WTC11 (cell line): ENCODE measurements at places on chromosomes 1 and 21.
A peak's percentile ranks its signal among the peaks of the same experiment; 100 is the strongest.

DNA sequence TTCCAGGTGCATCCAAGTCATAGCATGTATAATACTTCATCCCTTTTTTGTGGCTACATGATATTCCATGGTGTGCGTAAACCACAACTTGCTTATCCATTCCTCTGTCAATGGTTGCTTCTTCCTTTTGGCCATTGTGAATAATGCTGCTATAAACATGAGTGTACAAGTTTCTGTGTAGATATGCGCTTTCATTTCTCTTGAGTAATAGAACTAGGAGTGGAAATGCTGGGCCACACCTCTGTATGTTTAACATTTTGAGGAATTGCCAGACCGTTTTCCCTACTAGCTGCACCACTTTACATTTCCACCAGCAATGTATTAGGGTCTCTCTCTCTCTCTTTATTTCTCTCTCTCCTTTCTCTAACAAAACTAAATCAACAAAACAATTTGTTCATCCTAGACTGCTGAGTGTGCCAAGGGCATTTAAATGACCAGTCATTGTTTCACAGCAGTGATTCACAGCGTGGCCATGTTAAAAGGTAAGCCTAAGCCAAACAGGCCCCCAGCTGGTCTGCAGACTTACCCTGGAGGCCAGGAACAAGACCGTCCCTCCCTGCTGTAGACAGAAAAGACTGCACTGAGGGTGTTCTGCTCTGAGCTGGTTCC is 53.2 kb upstream of the LYST start:
- no peak for DNase-seq
- no peak overlapping the region for H3K4me3 ChIP-seq
- H3K4me1 ChIP-seq: peaks cover 27% of the 10 kb centered on the region

DNA sequence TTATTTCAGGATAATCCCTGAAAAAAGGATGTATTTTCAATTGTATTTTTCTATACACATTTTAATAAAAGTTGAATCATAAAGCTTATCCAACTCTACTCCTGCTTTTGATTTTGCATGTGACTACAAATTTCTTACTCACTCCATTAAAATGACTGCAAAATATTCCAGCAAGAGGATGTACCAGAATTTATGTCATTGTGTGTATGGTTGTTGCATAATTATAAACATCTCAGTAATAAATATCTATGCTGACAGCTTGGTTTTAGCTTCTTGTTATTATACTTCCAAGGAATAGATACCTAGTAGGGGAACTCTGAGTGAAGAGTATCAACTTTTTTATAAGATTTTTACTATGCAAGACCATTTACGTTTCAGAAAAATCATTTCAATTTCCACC is 463.2 kb upstream of the RUNX1 start:
- H3K4me3 ChIP-seq: no peak overlapping the region
- peaks cover 38% of the 10 kb centered on the region for H3K4me1 ChIP-seq
- no peaks in the 10 kb centered on the region; the same call in 1 of the 2 replicates for H3K27me3 ChIP-seq
- no peaks in the 10 kb centered on the region for H3K36me3 ChIP-seq

DNA sequence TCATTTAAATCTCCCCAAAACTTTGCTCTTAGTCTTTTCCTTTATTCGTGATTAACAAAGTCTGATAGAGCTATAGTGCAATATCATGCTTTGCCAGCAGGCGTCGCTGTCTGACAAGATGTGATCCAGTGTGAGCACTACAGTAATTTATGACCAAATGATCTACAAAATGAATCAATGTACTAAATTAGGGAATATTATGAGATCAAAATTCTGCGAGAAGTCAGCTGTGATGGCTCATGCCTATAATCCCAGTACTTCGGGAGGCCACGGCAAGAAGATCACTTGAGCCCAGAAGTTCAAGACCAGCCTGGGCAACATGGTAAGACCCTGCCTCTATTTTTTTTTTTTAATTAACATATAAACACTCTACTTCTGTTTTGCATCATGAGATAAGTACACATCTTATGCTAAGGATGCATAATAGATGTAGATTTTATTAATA is 3.6 kb upstream of the SPSB1 start:
- peaks cover 4% of the 10 kb centered on the region; the same call in 1 of the 2 replicates for H3K36me3 ChIP-seq
- H3K27ac ChIP-seq: no peak overlapping the region
- peaks cover 8% of the 10 kb centered on the region for H3K27me3 ChIP-seq
- no peak overlapping the region for H3K4me3 ChIP-seq
- no peaks in the 10 kb centered on the region for H3K4me1 ChIP-seq

GRCh38 chr1:236149003-236149595 is 6.8 kb downstream of the GPR137B start:
- H3K36me3 ChIP-seq: no peaks in the 10 kb centered on the region
- no peak for DNase-seq
- peaks cover 15% of the 10 kb centered on the region for H3K4me1 ChIP-seq
- no peak overlapping the region for H3K4me3 ChIP-seq
- peak overlapping the region; percentile 83 for H3K27ac ChIP-seq

DNA sequence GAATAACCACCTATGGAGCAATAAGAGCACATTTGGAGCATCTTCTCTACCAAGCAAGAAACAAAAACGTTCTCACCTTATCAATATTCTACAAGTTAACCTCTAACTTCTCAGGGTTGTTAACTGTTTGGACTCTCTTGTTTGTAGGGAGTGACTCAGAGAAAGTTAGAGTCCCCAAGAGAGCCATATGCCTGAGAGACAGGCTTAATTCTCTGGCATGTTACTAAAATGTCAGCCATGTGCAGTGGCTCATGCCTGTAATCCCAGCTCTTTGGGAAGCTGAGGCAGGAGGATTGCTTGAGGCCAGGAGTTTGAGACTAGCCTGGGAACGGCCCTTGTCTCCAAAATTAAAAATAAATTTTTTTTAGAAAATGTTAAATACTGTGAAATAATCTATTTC is 4.2 kb upstream of the HENMT1 start:
- 0 out of 2 replicates have a peak, but pooled peaks cover 3% of the 10 kb centered on the region for H3K4me1 ChIP-seq
- H3K27ac ChIP-seq: no peak overlapping the region
- no peak overlapping the region for H3K4me3 ChIP-seq
- H3K27me3 ChIP-seq: peaks cover 39% of the 10 kb centered on the region
- H3K36me3 ChIP-seq: no peaks in the 10 kb centered on the region; the same call in 1 of the 2 replicates

DNA sequence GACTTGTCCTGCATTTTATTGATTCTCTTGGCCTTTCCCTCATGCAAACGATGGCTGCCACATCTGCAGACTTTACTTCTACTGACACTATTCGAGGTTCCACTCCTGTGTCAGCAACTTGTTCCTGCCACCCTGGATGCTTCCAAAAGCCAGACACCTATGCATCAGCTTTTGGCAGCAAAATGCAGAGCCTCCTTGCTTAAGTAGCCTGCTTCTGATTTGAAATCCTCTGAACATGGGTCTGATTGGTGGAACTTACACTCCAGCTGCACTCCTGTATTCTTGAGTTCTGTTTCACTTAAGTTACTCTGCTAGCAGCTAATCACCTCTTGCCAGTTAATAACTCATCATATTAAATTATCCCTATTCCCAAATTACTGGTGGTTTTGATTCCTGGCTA is 152.1 kb upstream of the FMN2 start:
- peaks cover 28% of the 10 kb centered on the region for H3K36me3 ChIP-seq
- H3K4me1 ChIP-seq: no peaks in the 10 kb centered on the region
- H3K27ac ChIP-seq: no peak overlapping the region; the same call in 1 of the 2 replicates
- H3K4me3 ChIP-seq: no peak overlapping the region

- peak overlapping the region; percentile 64 for H3K4me3 ChIP-seq
- peaks cover 57% of the 10 kb centered on the region for H3K4me1 ChIP-seq
- no peaks in the 10 kb centered on the region for H3K36me3 ChIP-seq
- peak overlapping the region; percentile 99 for H3K27ac ChIP-seq
Observed at GRCh38 chr1:156502391-156502893, 1.9 kb upstream of the MEF2D start.

DNA sequence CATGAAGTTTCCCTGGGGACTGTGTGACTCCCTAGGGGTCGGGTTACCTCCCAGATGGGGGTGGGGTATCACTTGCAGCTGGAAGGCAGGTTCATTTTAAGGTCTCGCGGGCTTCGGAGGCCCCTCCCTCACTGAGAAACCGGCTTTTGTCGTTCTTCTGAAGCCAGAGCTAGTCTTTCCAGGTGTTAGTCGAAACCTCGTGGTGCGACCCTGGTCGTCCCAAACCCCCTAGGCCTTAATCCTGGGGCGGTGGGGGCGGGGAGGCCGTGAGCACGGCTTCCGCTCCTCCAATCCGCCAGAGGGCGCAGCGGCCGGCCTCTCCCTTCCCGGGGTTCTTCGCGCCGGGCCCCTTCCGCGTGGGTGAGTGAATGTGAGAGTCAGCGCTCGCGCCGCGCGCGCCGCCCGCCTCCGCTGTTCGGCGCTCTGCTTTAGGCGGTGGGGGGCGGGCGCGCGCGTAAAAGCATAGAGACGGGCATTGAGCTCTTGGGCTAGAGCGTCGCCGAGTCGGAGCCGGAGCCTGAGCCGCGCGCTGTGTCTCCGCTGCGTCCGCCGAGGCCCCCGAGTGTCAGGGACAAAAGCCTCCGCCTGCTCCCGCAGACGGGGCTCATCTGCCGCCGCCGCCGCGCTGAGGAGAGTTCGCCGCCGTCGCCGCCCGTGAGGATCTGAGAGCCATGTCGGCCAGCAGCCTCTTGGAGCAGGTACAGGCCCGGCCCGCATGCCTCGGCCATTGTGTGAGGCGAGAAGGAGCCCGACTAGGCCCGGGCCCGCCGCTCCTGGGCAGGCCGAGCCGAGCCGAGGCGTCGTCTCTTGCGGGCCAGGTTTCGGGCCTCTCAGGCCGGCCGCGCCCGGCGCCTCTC is at the start of gene YTHDF2:
TSS of gene YTHDF2 (plus strand) at position 491 of the 857 bp plus-strand sequence. CDS start at position 672, 181 bp downstream.
- H3K4me3 ChIP-seq: peak within 1 kb of the TSS; percentile 94
- peaks cover 40% of the 10 kb centered on the region for H3K4me1 ChIP-seq
- H3K27ac ChIP-seq: peak within 1 kb of the TSS; percentile 100
- H3K36me3 ChIP-seq: peaks cover 38% of the 10 kb centered on the region

- peaks cover 41% of the 10 kb centered on the region for H3K36me3 ChIP-seq
- H3K4me1 ChIP-seq: 0 out of 2 replicates have a peak, but pooled peaks cover 4% of the 10 kb centered on the region
- no peak overlapping the region for H3K27ac ChIP-seq
- H3K4me3 ChIP-seq: no peak overlapping the region
- peak; percentile 8 for DNase-seq
Observed at GRCh38 chr21:45525153-45525909, 16.9 kb downstream of the SLC19A1 start.

DNA sequence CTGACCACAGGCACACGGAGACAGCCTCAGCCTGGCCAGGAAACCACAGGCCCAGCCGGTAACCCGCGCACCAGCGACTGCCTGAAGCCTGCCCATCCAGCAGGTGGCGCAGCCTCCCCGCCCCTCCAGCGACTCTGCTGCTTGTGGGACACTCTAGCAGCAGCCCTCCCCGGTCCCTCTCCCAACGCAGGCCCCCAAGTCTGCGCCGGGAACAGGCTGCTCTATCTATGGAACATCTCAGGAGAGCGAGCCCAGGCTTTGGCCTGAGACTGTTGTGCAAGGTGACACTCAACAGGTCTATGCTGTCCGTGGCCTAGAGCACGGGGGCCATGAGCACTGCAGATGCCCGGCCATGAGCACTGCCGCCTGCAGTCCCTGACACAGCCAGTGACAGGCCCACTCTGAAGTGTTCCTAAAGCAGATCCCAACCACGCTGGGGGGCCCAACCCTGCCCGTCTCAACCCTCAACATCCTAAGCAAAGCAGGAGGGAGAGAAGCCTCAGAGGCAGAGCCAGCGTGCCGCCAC is 28.4 kb downstream of the WDR4 start:
- H3K27ac ChIP-seq: peak overlapping the region; percentile 45; the same call in 1 of the 2 replicates
- H3K36me3 ChIP-seq: peaks cover 83% of the 10 kb centered on the region

DNA sequence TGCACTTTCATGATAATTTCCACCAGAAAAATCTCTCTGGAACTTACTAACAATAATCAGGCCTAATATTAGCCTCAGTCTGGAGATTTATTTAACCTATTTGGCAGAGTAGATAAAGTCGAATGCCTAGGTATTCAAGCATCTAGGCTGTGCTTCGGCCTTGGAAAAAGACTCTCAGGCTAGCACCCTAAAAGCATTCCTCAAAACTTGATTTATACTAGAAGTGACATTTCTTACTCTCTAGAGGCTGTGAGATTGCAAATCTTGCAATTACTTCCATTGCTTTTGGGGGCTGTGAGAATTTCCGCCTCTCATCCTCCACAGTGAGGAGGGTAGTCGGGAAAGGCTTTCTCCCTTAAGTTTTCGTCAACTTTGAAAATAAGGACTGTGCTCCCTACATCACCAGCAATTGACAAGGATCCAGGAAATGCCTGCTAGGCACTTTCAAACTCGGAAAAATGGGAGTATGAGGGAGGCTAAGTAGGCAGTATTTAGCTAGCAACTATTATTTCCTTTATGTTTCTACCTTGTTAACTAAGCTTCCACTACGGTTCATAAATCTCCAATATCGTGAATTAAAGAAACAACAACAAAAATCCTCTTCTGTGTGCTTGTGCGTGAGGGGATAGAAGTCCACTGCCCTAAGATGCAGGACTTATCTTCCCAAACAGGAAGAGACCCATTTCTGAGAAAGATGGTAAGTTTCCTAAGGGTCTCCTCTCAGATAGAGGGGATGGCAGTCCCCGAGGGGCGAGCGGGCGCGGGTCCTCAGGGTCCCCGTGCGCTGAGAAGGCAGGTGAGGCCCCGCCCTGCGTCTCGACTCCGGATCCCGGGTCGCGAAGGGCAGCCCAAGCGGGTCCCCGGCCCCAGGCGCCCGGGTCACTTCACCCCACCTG is 1.1 kb upstream of the LMO4 start:
- H3K4me1 ChIP-seq: peaks cover 24% of the 10 kb centered on the region
- no peaks in the 10 kb centered on the region for H3K27me3 ChIP-seq
- H3K4me3 ChIP-seq: peak overlapping the region; percentile 83
- H3K27ac ChIP-seq: peak overlapping the region; percentile 97
- DNase-seq: no peak
